Esophagus squamous epithelium (tissue), 5 donors: ENCODE measurements at places on chromosomes 2 and 18.

DNA sequence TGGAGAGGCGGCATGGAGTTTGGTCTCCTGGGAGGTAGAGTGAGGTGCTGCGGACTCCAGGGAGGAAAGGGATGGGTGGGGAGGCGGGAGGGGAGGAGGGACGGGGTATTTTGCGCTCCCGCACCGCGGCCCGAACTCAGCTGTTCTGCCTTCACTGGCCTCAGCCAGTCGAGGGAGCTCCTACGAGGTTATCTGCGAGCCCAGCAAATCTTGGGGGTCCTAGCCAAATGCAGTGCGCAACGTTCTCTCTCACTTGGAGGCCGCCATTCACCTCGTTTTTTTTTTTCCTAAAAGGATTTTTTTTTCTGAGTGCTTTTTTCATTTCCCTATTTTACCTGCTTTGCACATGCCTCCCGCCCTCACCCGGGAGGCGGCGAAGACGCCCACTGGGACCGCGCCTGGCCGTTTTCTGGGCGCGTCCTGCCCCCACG, 877 bp upstream of the BCL2L11 start:
- DNase-seq, result no peak

- no peak for DNase-seq
These were observed 87.1 kb upstream of the CYP1B1 start for GRCh38 chr2:38163006-38163405.

DNA sequence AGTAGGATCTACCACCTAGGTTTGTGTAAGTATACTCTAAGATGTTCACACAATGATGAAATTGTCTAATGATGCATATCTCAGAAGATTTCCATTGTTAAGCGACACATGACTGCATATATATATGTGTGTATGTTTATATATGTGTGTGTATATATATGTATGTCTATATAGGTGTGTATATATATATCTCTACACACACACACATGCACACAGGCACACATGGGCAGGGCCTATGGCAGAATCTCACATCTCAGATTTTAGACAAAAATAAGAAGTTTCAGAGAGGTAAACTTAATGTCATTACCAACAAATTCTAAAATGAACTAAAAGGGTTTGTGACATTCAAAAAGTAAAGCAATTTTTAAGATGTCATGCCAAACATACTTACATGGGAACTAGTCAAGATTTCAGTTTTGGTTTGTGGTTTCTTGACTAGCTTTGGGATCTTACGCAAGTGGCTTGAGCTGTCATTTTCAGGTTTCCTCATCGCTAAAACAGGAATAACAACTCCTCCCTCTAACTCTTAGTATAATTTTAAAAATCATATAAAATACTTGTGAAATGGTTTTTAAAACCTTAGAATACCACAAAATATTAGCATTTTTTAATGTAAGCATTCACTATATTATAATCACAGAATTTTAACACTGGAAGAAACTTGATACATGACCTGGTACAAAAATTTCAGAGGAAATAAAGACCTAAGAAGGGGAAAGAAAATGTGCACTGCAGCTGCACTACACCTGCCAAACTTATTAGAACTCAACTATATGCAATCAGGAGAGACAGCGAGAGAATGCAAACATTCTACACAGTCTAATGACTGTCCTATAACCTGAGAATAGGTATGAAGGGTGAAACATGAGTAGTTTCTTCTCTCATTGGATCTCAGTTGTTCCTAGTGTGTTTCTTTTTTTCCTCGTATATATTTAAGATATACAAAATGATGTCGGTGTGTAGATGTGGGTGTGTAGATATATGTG, 75.7 kb downstream of the TTC21B start:
- DNase-seq, result no peak

DNA sequence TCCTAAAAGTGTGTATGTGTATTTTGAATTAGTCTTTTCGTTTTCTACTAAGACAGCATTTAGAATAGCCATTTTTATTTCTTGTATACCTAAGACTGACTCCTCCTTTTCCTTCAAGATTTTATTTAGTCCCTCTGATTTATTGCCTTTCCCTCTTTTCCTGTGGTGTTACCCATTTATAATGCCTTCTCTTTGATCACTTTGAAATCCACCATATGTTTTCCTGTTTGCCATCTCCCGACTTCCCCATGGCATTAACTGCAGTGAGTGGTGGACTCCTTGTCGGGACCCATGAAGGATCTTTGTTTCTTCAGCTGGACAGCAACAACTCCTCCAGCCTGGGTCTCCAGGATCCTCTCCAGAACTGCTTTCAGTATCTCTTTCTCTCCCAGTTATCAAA, 160.7 kb downstream of the CSRNP3 start:
- DNase-seq, result no peak

- DNase-seq, result no peak
These were observed 62.8 kb downstream of the GALNT14 start for GRCh38 chr2:31075431-31075830.

DNA sequence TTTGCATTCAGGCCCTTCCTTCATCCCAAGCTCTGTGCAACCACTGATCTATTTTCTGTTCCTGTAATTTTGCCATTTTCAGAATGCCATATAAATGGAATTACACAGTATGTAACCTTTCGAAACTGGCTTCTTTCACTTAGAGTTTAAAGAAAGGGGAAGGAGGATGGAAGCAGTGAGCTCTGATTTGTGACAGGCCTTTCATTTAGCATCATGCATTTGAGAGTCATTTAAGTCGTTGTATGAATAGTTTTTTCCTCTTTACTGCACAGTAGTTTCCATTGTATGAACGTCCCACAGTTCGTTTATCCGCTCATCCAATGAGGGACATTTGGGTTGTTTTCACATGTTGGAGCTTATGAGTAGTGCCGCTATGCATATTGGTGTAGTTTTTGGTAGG, 67.0 kb downstream of the LBH start:
- no peak for DNase-seq

GRCh38 chr18:37483221-37483971, 82.2 kb downstream of the CELF4 start:
- DNase-seq, result no peak

GRCh38 chr18:43314941-43315340, 37.7 kb upstream of the SYT4 start:
- no peak for DNase-seq

GRCh38 chr2:205835251-205835791, 153.0 kb downstream of the NRP2 start:
- no peak for DNase-seq

- no peak for DNase-seq
These were observed 463.2 kb downstream of the THSD7B start for GRCh38 chr2:137228566-137228965.

DNA sequence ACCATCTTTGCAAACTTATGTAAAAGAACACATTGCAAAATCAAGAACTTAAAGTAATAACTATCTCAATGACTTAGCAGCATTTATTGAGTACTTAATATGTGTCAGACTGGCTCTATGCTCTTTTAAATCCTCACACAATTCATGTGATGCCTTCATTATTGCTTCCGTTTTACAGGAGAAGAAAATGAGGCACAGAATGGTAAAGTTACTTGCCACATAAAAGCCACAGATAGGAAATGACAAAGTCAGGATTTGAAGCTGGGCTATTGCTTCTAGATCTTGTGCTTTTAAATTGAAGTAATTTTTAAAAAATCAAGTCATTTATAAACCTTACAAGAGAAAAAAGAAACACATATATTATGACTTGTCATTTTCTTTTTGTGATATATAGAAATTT, 174.2 kb downstream of the WDR7 start:
- DNase-seq, result no peak

GRCh38 chr18:56214706-56215105, 423.7 kb downstream of the TXNL1 start:
- no peak for DNase-seq

DNA sequence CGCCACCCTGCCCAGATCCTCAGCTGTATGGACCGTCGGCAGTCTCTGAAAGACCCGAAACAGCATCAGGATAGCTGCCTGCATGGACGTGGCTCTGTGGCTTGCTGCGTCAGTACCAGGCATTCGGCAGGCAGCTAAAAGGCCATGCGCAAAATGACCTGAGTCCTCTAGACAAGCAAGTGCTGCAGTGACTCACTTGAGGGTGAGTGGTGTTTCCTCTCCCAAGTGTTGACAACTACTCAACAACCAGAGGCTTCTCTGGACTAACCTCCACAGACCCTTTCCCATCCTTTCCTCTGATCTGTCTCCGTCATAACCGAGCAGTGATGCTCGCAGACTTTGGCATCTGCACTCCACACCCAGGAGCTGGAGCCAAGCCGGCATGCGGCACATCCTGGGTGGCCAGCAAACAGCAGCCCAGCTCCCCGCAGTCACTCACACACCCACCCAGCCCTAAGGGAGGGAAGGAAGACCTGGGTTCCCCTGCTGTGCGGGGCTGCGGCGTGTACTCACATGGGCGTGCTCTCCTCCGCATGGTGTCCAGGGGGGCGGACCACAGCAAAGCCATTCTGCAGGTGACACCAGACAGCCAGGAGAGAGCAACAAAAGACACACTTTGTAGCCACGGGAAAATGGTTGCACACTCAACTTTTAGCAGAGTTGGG, 239.3 kb downstream of the TWIST2 start:
- no peak for DNase-seq

- no peak for DNase-seq
These were observed 2.5 kb upstream of the LRPPRC start for GRCh38 chr2:43998263-43998662.

DNA sequence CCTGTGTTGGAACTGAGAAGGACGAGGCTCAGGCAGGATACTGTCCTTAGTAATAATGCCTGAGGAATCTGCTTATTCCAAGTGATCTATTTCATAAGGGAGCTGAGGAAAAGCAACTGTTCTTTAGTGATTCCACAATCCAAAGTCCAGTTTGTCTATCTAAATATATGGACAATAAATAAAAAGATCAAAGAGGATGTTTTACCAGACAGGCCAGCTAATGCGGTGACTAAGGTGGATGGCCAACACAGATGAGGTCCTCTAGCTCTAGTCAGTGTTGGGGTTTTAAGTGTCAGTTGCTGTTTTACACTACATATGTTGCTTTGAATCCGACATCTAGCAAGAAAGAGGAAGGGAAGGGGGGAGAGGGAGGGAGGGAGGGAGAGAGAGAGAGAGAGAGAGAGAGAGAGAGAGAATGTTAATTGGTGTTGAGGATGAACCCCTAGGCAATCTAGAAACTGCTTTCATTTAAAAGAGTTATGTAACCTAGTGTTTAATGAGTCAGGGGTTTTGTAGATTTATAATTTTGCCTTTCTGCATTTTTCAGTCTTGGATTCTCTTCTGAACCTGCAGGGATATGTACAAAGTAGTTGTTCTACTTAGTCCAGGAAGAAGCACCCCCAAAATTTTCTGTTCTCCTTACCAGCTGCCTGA, 27.0 kb upstream of the SCN1A start:
- DNase-seq, result no peak

DNA sequence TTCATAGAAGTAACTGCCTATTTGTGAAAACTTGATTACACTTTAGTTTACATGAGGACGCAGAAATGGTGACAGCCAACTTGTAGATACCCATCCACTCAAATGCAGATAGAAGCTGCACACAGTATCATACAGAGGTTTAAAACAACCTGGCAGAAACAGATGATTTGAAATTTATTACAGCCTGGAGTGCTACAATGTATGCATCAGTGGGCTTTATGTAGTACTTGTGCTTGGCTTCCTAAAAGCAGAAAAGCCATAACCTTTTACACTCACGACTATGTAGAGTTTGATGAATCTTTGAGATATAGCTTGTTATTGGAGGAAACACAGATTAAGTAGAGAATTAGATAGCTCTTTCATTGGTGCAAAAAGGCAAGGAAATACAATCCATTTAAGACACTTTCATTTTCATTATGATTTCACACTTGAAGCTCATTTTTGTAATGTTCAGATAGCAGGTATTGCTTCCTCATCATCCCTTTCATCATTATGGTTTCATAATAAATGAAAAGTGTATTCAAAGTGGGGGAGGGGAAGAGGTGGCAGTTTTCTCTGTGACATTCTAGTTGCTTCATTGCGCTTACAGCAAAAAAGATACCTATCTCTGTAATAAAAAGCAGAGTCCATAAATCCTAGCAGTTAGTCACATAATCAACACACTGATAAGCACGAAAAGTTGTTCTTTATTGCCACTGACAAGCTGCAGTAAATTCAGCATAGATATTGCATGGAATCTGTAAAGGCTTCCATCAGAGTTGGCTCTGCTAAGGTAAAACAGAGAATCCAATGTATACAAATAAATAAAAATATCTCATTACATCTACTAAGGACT, 789.8 kb upstream of the FSHR start:
- no peak for DNase-seq

GRCh38 chr2:88016960-88017779, 823 bp upstream of the RNU2-63P start:
- no peak for DNase-seq

DNA sequence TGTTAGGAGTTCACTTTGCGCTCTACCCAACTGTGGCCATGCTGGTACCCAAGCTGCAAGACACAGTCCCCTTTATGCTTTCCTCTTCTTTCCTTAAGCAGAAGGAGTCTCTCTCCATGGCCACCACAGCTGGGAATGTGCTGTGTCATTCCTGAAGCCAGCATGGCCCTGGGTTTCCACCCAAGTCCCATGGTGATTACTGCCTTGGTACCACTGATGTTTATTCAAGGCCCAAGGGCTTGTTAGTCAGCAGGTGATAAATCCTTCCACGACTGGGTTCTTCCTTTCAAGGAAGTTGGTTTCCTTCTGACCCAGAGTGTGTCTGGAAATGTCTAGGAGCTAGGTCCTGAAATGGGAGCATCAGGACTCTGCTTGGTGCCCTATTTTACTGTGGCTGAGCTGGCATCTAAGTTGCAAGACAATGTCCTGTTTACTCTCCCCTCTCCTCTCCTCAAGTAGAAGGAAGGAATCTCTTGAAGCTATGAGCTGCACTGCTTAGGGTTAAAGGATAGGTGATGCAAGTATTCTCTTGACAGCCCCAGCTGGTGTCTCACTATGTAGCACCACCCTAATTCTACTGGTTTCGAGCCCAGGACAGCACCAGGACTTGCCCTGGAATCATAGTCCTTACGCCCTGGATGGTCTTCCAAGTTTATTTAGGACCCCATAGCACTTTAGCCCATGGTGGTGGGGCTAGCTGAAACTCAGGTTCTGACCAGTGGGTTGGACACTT, 18.7 kb upstream of the NUP35 start:
- DNase-seq, result no peak

DNA sequence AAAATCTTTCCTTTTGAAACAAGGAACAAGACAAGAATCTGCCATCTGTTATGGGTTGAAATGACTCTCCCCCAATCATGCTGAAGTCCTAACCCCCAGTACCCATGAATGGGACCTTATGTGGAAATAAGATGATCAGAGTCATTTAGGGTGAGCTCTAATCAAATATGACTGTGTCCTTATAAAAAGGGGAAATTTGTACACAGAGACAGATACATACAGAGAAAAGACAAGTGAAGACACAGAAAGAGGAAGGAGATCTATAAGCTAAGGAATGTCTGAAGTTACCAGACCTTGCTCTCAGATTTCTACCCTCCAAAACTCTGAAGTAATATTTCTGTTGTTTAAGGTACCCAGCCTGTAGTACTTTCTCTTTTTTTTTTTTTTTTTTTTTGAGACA, 15.7 kb downstream of the TGFBRAP1 start:
- DNase-seq, result no peak

DNA sequence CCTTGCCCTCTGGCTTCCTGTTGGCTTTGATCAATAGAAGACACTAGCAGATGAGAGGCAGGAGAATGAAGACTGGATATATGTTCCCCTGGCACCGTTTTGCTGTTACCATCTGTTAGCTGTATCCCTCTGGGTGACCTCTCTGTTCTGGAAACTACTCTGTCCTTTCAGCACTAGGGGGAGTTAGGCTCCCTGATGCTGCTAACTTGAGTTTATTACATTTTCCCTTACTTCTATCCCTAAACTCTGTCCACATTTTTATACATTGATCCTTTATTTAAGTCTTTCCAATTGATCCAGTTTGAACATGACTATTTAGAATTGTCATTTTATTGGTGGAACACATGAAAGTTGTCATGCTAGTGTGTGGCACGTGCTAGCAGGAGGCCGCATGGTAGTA, 1014.3 kb upstream of the CDH2 start:
- no peak for DNase-seq
